ENCODE measurements at places on chromosomes 6 and 20. TPM values are rescaled to one million over a fixed set of nuclear protein-coding genes. Genes with fewer than 3 reads are reported as not detected.

GRCh38 chr6:22062807-22063408, 233.9 kb downstream of the PRL start:
- peak; percentile 21 for DNase-seq

- no peak for DNase-seq
Observed at GRCh38 chr20:11378252-11378651, 539.4 kb upstream of the BTBD3 start.

DNA sequence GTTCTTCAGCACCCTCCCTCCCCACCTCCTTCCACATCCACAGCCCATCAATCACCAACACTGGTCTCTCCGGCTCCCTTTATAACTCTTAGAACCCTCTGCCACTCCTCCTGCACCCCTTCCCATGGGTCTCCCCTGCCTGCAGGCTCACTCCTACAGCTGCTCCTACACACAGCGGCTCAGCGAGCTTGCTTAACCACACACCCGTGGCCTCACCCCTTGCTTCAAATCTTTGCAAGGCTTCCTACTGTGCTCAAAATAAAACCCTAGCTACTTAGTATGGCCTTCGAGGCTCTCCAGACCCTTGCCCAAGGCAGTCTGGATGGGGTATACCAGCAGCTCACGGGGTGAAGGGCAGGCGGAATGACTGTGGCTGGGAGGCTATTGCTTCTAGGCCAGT, 63.7 kb downstream of the JPH2 start:
- no peak for DNase-seq

DNA sequence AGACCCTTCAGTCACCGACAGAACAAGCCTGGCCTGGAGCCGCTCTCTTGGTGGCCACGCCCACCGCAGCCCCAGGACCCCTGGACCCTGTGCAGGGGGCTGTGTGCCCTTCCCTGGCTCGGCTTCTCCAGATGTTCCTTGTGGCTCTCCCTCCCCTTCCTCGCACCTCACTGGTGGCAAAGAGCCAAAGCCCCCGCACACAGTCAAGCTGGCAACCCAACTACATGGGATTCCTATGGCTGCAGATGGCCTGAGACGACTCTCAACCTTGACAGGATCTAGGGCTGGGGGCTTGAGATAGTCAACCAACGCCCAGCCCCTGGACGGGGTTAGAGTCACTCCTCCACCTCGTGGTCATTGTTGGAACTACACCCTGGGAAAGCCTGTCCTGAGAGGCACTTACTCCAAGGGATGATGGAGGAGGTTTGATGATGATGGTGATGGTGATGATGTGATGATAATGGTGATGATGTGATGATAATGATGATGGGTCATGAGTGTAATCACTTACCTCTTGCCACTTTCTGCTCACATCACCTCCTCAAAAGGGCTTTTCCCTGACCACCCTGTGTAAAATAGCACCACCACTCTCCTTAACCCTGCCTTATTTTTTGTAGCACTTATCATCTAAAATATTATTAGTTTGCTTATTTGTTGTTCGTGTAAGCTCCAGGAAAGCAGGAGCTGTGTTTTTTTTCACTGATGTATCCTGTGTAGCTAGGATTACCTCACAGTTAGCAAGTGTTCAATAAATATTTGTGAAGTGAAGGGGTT, 278.4 kb downstream of the LRFN2 start:
- DNase-seq, result peak; percentile 61

DNA sequence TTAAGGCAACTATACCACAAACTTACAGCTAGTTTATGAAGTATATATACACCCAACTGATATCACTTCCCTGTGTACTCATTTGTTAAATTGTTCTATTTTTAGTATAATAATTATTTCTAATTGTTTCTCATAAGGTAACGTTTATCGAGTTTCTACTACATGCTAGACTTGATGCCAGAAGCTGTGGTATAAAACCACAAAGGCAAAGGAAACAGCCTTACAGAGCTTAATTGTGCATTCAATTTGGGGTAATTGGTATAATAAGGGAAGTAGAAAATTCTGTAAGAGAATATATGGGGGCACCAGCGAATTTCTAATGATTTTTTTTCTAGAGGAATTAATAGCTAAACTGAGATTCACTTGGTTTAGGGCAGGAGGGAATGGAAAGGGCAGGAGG, 183.9 kb downstream of the GRM1 start:
- no peak for DNase-seq

GRCh38 chr20:59802018-59802417, 131.4 kb downstream of the SYCP2 start:
- DNase-seq, result no peak

- no peak for DNase-seq
Observed at GRCh38 chr6:83708970-83709747, at the start of gene SNAP91. Gene SNAP91, minus strand, starts transcription at chr6:83709101. Its CDS starts 1,174 bp downstream, at chr6:83707927.

DNA sequence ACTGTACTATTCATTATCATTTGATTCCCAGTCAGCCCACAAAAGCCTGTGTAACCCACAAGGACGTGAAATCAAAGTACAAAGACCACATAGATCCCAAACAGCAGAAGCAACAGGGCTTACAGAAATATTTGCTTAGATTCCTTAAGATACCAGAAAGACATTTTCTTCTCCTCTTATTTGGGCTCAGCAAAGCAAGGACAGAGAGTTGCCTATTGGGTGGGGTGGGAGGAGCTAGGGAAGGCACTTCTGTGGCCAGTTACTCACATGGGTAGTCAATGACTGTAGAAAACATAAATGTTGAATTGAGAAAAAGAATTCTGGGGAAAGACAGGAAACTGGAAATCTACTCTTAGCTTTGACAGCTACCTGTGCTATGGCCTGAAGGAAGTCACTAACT, 19.8 kb downstream of the PDE7B start:
- no peak for DNase-seq

GRCh38 chr6:140485740-140486449, 1111.4 kb upstream of the CITED2 start:
- DNase-seq, result no peak

GRCh38 chr6:170313716-170314295, 7.2 kb downstream of the FAM120B start:
- no peak for DNase-seq

DNA sequence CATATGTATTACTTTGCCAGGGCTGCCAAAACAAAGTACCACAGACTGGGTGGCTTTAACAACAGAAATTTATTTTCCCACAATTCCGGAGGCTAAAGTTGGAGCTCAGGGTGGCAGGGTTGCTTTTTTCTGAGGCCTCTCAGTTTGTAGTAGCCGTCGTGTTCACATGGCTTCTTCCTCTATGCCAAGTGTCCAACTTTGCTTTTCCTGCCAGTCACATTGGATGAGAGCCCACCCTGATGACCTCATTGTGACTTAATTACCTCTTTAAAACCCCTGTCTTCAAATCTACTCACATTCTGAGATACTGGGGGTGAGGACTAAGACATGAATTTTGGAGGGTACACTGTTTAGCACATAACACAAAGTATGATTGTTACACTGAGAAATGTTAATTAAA, 9.9 kb upstream of the ECT2L start:
- no peak for DNase-seq

GRCh38 chr6:136405420-136406029, 115.9 kb upstream of the BCLAF1 start:
- no peak for DNase-seq

GRCh38 chr20:18995455-18995854, 181.9 kb downstream of the SCP2D1 start:
- DNase-seq, result no peak

- DNase-seq, result no peak
Observed at GRCh38 chr6:35076997-35077712, 64.0 kb downstream of the TCP11 start.

DNA sequence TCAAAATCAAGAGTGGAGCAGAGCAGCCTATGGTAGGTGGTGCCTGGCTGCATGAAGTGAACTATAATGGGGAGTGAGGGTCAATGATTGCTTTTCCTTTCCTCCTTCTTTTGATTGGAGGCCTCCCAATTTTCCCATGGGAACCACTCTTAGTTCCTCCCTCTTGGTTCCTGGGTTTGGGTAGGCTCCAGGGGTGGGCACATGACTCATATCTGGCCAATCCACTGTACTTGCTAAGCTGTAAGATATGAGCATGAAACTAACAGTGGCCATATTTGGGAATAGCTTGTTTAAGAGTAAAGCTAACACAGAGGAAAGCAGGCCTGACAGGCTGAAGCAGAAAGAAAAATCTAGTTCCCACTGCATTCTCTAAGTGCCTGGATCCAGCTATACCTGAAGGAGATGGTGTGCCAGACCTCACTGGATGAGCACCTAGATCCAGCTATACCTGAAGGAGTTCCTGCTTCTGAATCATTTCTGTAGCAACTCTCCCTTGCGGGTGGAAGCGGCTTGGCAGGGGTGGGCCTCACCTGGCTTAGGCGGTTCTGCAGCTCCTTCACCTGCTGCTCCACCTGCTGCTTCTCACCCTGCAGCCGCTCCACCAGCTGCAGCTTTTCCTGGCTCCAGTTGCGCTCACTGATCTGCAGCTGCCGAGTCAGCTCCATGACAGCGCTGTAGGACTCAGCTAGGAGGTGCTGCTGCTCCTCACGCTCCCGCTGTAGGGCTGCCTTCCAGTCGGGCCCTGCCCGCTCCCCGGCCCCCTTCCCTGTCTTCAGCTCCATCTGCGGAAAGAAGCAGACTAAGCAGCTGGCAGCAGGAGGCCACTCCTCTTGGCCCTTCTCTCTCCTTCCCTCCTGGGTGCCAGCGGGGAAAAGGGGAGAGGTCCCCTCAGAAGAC, 29.0 kb upstream of the DSN1 start:
- DNase-seq, result no peak

GRCh38 chr6:18785810-18786490, 398.8 kb downstream of the RNF144B start:
- DNase-seq, result no peak

DNA sequence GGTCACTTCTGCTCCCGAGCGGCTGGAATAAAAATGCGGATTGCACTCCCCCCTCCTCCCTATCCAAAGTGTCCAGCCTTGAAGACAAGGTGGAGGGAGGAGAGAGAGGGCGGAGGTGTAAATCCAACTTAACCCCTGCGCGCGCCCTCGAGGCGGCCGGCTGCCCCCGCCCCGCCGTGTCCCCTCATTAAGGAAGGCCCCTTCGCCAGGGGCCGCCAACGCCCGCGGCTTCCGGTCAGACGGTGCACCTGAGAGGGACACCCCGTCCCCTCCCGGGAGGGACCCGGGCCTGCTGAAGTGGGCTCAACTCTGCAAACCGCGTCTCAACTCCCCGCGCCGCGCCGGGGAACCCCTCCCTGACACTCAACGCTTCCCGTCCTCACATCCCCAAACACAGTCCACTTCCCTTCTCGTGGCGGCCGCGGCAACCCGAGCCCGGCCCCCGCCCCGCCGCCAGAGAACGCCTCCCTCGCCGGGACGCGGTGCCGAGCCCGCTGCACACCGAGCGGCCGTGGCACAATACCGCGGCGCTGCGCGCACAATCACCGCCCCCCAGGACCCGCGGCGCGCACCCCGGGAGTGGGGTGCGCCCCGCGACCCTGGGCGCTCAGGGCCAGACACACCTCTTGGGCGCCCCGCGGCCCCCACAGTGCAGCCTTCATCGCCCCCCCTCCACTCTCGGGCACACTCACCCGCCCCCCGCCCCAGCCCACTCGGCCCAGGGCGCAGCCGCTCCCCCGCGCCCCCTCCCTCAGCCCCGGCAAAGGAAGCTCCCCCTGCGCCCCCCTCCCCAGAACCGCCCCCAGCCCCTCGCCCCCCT, 102.5 kb downstream of the NOL4L start:
- peak; percentile 35 for DNase-seq

- DNase-seq, result no peak
Observed at GRCh38 chr20:37352608-37352980, 6.7 kb downstream of the SRC start.

- no peak for DNase-seq
Observed at GRCh38 chr6:164322533-164322932, 908.0 kb downstream of the QKI start.

PLCB4 gene
- not detected for total RNA-seq

IP6K3 gene
- total RNA-seq, result not detected

PREX1 gene
- total RNA-seq, result 158 TPM

CBLN4 gene
- not detected for total RNA-seq

WFDC5 gene
- total RNA-seq, result 0.73 TPM

DLK2 gene
- total RNA-seq, result 0.18 TPM

HLA-DQB1 gene
- total RNA-seq, result 74.6 TPM

JAG1 gene
- total RNA-seq, result 0.30 TPM
